SJCRH30 (cell line): ENCODE measurements at places on chromosomes 1 and 21. TPM values are rescaled to one million over a fixed set of nuclear protein-coding genes. Genes with fewer than 3 reads are reported as not detected.

DNA sequence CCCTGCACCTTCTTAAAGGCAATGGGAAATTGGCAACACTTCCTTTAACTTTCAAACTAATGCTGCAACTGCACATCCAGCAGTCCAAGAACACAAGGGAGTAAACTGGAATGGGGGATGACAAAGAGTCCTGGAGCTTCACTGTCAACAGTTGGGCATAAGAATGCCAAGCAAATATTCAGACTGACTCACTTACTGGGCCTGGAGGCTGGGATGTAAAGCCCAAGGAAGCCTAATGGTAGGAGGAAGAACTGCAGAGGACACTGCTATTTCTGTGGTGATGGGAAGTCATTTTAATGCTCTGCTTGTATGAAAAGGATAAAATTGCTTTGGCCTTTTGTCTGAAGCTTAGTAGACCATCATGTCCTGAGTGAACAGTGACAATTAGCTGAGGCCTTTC, 15.7 kb upstream of the DMRTA2 start:
- no peak for DNase-seq

GRCh38 chr1:240254778-240255291, 163.2 kb downstream of the FMN2 start:
- no peak for DNase-seq

- no peak for DNase-seq
Measured at GRCh38 chr1:196690582-196690981, 38.7 kb downstream of the CFH start.

DNA sequence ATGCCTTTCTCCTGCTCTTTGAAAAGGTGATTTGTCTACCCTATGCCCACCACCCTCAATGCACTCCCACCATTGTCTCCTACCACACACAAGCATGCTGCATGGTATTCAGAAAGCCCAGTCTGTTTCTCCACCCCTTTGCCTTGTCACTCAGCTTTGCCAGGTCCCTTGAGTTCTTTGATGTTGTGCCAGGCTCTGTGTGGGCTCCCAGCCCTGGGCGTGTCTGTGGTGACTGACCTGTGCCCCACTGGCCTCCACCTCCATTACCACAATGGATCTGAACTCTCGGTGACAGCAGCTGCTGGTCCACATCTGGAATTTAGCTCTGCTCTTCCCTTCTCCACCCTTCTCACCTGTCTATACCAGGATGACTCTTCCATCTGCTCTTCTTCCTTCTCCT, 34.9 kb downstream of the ATP2B4 start:
- no peak for DNase-seq

GRCh38 chr21:33268393-33268736, 2.2 kb downstream of the IL10RB start:
- DNase-seq = no peak

- DNase-seq = no peak
Measured at GRCh38 chr1:185478877-185479276, 161.8 kb upstream of the IVNS1ABP start.

- no peak for DNase-seq
Measured at GRCh38 chr1:57115030-57115614, 149.3 kb upstream of the C8B start.

- DNase-seq = peak; percentile 94
Measured at GRCh38 chr21:32257962-32258785, 20.7 kb downstream of the MIS18A start.

DNA sequence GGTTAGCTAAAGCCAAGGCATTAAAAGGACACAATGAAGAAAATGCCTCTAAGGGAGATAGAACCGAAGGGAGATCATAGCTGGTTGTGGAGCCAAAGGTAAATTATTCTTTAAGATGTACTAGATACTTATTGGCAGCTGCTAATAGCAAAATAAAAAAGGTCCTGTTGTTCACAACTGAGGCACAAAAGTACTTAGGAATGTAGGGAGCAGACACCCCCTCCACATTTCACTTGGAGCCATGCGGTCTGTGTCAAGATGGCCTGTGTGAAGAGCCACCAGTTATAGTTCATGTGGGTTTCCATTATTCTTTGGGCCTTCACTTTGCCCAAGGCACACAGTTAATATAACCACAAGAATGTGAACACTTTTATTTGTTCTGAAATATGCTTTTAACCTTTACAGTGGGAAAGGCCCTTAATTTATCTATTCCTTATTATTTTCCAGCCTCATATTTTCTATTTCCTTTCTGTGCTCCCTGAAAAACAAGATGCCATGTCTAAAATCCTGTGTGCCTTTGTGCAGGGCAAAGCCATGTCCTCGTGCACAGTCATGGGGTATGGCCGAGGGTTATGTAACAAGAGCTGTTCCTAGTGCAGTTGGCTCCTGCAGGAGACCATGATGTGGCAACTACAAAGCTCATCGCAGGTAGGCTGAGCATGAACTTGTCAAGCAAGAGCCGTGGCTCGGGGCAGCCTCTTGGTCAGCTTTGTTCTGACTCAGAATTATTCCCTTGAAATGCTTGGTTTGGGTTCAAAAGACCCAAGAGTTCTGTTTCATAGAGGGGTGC, 16.2 kb upstream of the WDR26 start:
- no peak for DNase-seq

DNA sequence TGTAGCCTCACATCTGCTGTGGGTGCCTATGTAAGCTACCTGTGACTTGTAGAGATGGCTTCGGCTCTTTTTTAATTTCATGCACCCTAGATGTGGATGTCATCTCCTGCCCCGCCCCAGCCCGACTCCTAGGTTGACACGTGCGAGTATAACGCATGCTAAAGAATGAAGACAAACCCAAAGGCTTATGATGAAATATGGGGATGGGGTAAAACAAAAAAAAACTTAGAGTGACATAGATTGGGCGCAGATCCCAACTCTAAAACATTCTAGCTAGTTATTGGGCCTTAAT, 613 bp upstream of the ERO1B start:
- no peak for DNase-seq

DNA sequence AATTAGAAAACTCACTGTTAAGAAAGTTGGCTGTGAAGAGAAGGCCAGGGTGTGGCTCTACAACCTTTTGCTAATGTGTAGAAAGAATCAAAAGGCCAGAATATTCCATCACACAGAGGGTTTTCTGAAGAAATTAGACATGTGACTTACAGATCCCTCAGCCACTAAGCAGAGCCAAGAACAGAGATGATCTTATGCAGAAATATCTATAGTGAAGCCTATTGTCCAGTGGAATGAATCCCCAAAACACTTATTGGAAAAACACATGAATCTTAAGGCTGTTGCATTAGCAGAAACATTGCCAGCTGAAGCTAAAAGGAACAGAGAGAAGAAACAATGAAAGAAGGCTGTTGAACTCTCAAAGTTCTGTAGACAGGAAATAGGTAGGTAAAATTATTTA, 979.2 kb downstream of the MRPL39 start:
- DNase-seq = no peak

- no peak for DNase-seq
Measured at GRCh38 chr1:66266350-66266749, 267.6 kb upstream of the SGIP1 start.

DNA sequence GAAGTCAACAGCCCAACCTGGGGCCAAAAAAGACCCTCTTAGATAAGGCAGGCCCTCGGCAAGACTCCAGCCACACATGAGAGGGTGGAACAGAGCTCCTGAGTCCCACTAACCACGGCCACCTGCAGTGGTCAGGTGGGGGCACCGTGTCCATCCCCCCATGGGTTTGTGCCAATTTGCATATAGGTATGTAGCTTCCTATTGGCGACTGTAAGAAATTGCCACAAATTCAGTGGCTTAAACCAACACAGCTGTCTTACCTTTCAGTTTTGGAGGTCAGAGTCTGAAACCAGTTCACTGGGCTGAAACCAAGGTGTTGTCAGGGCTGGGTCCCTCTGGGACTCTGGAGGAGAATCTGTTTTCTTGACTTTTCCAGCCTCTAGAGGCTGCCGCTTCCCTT, 59.3 kb downstream of the COL18A1 start:
- DNase-seq = no peak

- DNase-seq = peak; percentile 27
Measured at GRCh38 chr1:198598796-198599321, 40.0 kb upstream of the PTPRC start.

GRCh38 chr1:160795951-160796383, at the start of gene LY9:
Gene LY9, plus strand, starts transcription at chr1:160796174. Its CDS starts 14 bp downstream, at chr1:160796188.
- no peak for DNase-seq

DNA sequence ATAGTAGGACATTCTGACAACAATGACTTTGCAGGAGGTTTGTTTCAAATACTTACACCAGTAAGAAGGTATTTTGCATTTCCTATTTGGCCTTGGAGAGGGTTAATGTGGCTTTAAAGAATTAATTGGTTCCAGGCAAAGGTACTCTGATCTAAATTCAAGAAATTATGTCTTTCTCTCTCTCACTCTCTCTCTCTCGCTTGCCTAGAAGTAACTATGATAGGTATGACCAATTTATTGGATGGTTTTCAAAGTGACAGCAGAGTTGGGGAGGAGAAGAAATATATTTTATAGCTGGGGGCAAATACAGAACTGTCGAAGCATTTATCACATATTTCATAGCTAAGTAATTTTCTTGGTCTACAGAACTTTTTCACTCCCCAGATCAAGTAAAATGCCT, 116.0 kb downstream of the ATP6V1G3 start:
- DNase-seq = no peak

GRCh38 chr1:115331558-115332331, 6.3 kb downstream of the NGF start:
- no peak for DNase-seq

DNA sequence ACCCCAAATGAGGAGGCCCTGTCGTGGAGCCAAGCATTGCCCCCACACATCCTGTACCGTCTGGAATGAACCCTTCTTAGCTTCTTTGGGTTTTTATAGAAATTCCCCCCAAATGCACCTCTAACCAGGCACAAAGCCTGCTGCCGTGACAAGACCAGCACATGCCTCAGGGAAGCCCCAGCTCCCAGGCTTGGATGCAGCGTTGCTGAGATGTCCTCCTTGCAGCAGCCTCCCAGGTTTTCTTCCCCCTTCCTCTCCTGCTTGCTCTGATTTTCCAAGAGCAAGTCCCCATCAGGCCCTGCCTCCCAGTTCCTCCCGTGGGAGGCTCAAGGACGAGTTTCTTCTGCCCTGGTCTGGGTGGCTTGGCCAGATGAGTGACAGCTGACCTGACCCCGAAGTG, 119.0 kb upstream of the VAMP3 start:
- no peak for DNase-seq

- no peak for DNase-seq
Measured at GRCh38 chr21:43902441-43902840, 37.4 kb downstream of the AGPAT3 start.

GRCh38 chr1:45685308-45686014, 872 bp downstream of the GPBP1L1 start:
- DNase-seq = peak; percentile 30

DNA sequence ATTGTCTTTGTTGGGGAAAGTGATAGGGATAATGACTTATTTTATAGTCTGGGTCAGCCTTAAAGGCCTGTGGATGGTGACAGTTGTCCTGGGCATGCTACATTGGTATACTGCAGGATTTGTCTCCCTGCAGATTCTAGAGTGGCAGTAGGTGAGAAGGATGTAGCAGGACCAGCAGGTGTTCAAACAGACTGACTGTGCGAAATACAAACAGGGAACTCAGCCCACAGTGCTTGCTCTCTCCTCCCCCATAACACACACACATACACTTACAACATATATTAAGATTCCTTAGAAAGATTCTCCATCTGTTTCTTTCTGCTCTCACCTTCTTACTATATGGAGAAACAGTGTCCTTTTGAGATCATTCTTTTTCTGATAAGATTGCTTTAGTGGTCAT, 6.9 kb downstream of the PDE4B start:
- no peak for DNase-seq

DNA sequence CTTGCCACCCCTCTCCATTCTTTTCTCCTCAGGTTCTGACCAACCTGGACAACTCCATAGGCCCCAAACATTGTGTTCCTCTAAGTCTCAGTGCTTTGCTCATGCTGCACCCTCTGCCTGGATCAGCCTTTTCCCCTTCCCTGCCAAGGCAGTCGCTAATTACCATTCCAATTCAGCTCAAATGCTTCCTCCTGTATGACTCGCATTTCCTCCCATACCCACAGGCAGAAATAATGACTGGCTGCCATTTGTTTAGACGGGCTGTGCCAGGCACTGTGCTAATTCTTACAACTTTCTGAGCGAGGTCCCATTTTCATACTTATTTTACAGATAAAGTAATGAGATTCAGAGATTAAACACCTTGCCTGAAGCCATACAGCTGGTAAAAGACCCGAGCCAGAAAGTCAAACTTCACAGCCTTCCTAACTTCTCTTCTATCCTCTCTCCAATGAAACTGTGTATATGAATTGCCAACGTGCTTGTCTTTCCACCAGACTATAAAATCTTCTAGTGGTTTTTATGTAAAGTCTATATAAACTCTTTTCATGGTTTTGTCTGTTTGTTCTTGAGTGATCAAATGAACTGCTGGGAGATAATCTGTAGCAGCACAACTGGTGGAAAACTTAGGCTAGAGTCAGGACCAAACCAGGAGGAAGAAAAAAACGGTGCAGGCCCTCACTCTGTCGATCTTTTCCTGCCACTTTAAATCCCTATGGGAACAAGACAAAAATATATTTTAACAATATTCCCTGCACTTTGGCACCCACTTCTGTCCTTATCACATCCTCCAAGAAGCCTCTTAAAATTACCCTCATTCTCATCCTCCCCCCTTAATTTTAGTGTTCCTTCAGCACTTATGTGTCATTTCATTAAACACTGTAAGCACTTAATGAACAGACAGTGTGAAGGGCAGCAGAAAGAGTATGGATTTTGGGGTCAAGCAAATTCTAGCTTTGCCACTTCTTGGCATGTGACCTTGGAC, 33.7 kb downstream of the RAB3B start:
- DNase-seq = no peak

GRCh38 chr1:3452866-3453175, 1.6 kb upstream of the ARHGEF16 start:
- DNase-seq = no peak

DNA sequence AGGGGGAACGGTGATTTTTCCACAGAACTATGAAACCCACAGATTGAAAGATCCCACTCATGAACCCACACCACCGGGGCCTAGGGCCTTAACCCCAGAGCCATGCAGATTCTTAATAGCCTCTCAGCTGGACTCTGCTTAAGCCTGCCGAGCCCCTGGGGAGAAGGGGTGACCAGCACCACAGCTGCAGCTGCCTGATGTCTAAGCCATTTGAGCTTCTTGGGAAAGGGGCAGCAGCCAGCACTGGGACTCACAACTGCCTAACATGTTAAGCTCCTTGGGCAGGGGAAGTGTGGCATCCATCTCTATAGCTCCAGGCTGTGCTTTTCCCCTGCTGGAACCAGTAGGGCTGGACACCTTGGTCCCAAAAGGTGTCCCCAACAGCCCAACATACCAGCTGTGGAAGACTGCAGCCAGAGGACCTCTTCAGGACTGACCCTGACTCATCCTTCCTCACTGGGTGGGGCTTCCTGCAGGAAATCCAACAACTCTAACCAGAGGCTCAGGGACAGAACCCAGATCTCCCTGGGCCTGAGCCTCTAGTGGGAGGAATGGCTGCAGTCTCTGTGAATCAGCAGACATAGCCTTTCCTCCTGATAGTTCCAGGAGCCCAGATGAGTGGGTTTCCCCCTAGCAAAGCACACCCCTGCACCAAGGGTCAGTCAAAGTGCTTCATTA, 34.6 kb upstream of the FMO3 start:
- peak; percentile 52 for DNase-seq

Gene ARHGEF10L
- total RNA-seq = 9.2 and 10.5 TPM in 2 replicates

Gene KRTAP12-2
- not detected in 2 replicates for total RNA-seq

Gene PDC
- not detected in 2 replicates for total RNA-seq

Gene NECAP2
- 44.0 and 45.7 TPM in 2 replicates for total RNA-seq

Gene CCDC185
- total RNA-seq = not detected in 2 replicates

Gene TATDN3
- 9.0 and 9.2 TPM in 2 replicates for total RNA-seq

Gene UTS2
- not detected in 2 replicates for total RNA-seq

Gene C1QB
- not detected in 2 replicates for total RNA-seq

Gene SHC1
- total RNA-seq = 102 and 110 TPM in 2 replicates

Gene TSPAN1
- not detected in 2 replicates for total RNA-seq

Gene SFT2D2
- total RNA-seq = 30.5 and 33.6 TPM in 2 replicates

Gene FABP3
- total RNA-seq = 3.6 and 6.1 TPM in 2 replicates

Gene TNFSF4
- 0.10 and 0.15 TPM in 2 replicates for total RNA-seq
